Retina (tissue), 1 donor: ENCODE measurements at places on chromosomes 1 and 21.

- no peak for DNase-seq
Measured at GRCh38 chr1:235504122-235504493, at the start of gene B3GALNT2. Gene B3GALNT2, minus strand, starts transcription at chr1:235504452. Its CDS starts 200 bp downstream, at chr1:235504252.

DNA sequence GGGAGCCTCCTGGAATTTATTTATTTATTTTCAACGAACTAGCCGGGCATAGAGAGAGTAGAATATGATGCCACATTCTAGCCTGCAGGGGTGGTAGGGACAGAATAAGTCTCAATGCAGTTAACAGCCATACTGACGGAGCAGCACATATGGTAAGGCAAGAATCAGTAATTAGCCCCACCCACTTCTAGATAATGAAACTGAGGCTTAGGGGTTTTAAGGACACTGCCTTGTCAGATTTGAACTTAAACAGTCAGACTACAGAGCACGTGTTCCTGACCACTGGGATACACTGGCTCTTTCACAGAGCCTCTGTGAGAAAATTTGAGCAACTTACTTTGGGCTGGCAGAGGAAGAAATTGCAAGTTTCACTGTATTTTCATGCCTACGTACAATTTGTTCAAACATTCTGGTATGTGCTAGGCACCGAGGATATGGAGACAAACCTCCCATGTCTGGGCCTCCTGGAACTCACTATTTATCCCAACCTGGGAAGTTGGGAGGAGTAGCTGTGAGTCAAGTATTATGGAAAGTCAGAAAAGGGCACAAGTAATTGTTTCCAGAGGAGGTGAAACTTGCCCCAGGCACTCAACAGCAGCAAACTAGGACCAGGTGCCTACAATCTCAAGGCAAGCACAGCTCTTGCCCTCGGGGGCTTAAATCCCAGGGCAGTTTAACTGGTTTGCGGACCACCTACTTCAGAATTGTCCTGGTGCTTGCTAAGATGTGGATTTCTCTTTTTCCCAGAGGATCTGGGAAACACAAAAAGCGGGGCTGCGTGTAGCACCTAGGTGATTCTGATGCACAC is 1.6 kb upstream of the CLIC4 start:
- DNase-seq = no peak

DNA sequence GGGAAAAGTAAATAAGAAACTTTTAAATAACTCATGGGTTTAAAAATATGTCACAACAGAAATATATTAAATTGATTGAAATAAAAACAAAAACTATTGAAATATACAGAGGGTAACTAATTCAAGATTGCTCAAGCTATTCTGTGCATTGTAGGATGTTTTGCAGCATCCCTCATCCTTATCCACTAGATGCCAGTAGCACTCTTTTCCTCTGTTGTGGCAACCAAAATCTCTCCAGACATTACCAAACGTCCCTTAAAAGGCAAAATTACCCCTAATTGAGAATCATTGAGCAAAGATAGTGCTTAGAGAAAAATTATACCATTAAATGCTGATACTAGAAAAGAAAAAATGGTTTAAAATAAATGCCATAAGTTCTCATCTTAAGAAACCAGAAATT is 682.6 kb downstream of the RWDD3 start:
- DNase-seq = no peak

- DNase-seq = no peak
Measured at GRCh38 chr1:165047994-165048393, 308.5 kb downstream of the LMX1A start.

- DNase-seq = no peak
Measured at GRCh38 chr21:38931291-38931690, 125.6 kb downstream of the ETS2 start.

- no peak for DNase-seq
Measured at GRCh38 chr1:66932291-66932690, 7.5 kb downstream of the MIER1 start.

GRCh38 chr1:99737016-99737415 is 29.4 kb downstream of the FRRS1 start:
- DNase-seq = peak; percentile 18

DNA sequence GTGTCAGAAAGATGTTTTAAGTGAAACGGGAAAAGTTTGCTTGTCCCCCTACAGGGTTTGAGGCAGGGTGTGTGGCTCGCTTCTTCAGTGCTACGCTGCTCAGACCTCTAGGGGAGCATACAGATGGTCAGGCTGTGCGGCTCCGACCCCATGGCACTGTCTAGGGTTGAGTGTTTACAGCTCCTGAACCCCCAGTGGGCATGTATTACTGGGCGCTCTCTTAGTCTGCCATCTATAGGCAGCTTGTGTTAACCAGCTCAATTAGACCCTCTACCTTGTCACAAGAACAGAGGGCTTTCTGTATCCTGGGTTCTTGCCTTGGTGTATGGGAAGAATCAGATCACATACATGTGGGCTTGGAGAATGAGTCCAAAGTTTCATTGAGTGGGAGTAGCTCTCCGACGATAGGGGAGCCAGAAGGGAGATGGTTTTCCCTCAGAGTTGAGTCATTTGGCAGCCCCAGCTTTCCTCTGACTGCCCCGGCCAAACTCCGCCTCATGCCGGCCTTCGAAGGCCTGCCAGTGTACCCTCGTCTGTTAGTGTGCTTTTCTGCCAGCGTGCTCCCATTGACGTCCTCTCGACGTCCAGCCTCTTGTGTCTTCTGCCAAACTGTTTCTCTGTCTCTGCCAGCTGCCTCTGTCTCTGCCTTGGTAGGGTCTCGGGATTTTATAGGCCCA is 38.6 kb upstream of the ADGRL4 start:
- no peak for DNase-seq

DNA sequence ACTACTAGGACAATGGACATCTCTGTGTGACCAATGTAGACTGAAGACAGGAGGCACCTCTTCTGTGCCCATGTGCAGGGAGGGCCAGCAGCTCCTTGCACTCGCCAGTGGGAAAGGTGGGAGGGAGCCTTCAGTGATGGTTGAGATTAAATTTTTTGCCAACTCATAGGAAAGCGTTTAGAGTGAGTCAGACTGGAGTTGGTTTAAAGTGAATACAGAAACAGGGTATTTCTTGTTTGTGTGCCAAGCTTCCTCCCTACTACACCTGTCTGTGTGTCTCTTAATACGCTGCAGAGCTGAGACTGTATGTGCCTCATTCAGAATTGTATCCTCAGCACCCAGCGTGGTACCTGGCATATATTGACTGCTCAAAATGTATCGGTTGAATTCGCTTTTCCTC is 13.5 kb upstream of the COL16A1 start:
- DNase-seq = no peak

DNA sequence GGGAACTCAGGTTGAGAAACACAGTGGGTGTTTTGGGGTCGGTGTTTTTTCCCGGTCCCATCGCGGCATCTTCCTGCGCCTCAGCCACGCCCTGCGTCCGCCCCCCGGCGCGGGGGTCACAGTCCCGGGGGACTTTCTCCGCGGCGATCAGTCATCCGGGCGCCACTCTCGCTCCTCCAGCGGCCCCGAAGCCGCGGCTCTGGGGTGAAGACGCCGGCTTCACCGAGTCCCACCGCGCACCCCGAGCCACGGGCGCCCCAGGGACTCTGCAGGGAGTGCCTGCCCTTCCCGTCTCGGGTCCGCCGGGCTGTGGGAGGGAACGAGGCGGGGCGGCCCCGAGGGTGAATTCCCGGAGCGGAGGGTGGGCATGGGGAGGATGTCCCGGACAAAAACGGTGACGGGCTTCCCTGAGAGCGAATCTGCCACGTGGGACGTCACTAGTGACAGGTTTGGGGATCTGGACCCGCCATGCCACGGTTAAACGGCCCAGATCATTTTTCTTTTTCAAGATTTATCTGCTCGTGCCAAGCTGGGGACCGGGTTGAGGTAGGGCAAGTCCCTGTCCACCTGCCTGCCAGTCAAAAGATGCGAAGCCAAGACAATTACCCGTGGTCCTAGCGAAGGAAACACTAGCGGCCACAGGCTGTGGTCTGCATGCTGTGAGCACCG is 717 bp upstream of the BATF3 start:
- DNase-seq = peak; percentile 69

GRCh38 chr1:17045634-17046333 is 8.0 kb downstream of the SDHB start:
- peak; percentile 57 for DNase-seq

DNA sequence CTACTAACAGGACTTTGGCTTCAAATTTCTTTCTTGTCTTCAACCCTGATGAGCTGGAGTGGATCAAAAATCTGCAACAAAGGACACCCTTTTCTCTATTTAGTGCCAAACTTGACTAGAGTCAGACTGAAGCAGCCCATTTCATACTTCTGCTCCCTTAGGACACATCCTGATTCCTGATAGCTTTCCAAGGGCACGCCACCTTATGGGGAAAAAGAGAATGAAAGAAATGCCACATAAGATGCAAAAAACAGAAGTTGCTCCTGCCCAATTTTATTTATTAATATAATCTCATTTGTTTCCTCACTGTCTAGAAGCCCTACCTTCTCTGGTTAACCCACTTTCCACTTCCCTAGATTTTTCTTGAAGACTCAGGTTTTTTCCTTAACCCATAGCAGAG is 72.7 kb upstream of the NBPF4 start:
- no peak for DNase-seq

GRCh38 chr1:60895701-60896100 is 186.7 kb upstream of the NFIA start:
- no peak for DNase-seq

GRCh38 chr1:165342168-165342567 is 14.3 kb downstream of the LMX1A start:
- DNase-seq = no peak

- no peak for DNase-seq
Measured at GRCh38 chr1:11157867-11158266, 31.3 kb upstream of the ANGPTL7 start.

GRCh38 chr1:115813727-115814126 is 27.2 kb downstream of the NHLH2 start:
- no peak for DNase-seq

GRCh38 chr1:32334864-32335534 is 1.0 kb downstream of the MARCKSL1 start:
- DNase-seq = peak; percentile 87

GRCh38 chr1:226912587-226913176 is 27.4 kb upstream of the COQ8A start:
- peak; percentile 40 for DNase-seq

- no peak for DNase-seq
Measured at GRCh38 chr1:3274972-3275371, 179.5 kb upstream of the ARHGEF16 start.

DNA sequence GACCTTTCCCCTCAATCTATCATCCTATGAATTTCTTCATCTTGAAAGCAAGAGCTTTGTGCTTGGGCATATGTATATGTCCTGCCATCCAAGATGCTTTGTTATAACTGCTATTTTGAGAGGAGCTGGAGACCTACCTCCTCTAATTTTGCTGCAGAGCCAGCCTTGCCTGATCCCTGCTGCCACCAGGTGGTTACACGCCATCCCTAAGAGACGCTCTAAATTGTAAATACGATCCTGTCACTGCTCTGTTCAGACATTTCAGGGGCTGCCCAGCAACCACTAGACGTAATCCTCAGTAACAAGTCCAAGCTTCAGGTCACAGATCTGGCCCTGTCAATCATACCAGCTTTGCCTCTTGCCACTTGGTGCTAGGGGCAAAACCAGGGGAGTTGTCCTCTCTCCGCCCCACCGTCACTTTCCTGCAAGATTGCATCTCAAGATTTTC is 32.9 kb downstream of the GPA33 start:
- DNase-seq = peak; percentile 80

GRCh38 chr21:16455526-16455925 is 725.7 kb downstream of the USP25 start:
- DNase-seq = no peak

DNA sequence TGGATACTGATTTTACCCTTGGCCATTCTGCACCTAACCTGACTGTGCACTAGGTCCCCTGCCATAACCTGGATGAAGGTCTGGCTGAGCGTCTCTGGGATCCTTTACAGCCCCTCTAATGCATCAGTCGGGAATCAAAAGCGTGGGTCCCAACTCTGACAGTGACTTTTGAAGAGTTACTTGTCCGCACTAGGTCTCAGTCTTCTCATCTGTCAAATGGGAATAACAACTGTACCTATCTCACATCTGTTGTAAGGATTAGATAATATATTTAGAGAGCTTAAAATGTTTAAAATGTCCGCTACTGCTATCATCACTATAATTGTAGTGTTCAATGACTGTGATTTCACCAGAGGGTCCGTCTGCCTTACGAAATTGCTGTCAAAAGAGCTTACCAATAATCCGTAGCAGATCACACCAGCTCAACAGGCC is 746 bp downstream of the TADA1 start:
- no peak for DNase-seq

DNA sequence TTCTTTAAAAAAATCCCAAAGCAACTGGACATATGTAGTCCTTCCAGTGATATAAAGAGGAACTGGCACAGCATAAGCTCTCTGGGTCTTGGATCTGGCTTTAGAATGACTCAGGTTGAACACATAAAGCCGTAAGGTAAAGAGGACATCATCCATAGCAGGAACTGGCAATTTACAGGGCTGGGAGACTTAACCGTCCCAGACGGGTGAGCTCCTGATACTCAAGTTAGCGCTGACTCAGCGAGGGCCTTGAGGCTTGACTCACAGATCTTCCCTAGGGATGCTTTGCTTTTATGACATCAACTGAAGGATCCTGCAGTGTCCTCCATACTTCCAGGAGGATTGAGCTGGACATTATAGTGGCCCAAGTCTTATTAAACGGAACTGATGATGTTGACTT is 154.1 kb downstream of the CLIC6 start:
- DNase-seq = no peak

GRCh38 chr1:22750685-22751051 is 40.0 kb downstream of the EPHB2 start:
- no peak for DNase-seq

- no peak for DNase-seq
Measured at GRCh38 chr1:169623132-169623926, 6.6 kb downstream of the SELP start.

DNA sequence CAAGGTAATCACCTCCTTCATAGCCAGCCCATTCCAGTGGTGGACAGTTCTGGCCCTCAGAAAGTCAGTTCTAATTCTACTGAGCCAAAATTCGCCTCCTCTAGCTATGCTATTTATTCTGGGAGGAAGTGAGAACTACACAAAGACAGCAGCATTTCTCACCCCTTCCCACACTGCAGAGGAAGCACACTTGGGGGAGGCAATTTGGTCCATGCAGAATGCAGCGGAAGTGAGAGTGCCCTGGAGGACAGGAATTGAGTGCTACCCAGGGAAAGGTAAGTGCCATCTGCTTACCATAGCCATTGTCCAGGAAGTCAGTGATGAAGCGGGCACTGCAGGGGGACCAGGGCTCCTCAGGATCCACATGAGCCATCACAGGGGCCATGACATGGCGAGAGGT is 3.7 kb downstream of the ADAMTS4 start:
- no peak for DNase-seq

DNA sequence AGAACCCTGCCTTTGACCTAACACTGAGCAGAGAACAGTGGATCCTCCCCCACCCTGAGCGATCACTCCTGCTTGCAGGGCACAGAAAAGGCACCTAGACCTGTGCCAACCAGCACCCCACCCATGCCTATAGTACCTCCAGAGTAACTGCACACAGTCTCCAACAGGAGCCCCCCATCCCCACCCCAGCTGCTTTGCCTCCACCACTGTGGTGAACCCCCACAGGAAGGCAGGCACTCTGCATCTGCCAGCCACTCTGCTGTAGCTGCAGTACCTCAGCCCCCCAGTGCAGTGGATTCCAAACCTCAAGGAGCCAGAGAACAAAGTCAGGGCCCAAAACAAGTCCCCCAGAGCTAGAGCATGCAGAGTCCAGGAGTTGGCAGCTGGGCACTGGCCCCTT is 10.7 kb downstream of the SPATC1L start:
- no peak for DNase-seq
